Prostate gland (tissue), 2 donors: ENCODE measurements at places on chromosomes 5 and 9. TPM values are rescaled to one million over a fixed set of nuclear protein-coding genes. Genes with fewer than 3 reads are reported as not detected.

Gene DDX4
- total RNA-seq = 34.9 TPM

Gene NPM1
- 544 TPM for total RNA-seq

Gene TEK
- 5.5 TPM for total RNA-seq

Gene CENPK
- total RNA-seq = 4.9 TPM

Gene UBAP2
- 29.8 TPM for total RNA-seq

Gene GPR150
- 0.51 TPM for total RNA-seq

Gene PKD2L2
- total RNA-seq = not detected

Gene DNAH5
- 6.8 TPM for total RNA-seq

Gene PCDHA4
- 2.3 TPM for total RNA-seq

Gene BRINP1
- 8.8 TPM for total RNA-seq

Gene ORM2
- 1.9 TPM for total RNA-seq

Gene PCDHA3
- 1.0 TPM for total RNA-seq

Gene CCDC180
- total RNA-seq = 22.8 TPM

DNA sequence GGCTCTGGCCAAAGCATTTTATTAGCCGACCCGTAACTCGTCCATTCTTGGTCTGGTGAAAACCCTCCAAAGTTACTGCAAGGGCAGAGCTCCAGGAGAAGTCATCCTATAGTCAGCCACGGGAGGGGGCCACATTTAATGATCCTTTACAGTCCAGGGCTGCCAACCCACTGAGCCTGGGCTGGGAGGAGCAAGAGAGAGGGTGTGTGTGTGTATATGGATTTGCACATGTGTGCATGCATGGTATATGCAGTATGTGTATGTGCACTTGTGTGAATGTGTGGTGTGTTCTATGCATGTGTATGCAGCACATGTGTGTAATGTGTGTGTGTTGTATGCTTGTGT, 4.2 kb upstream of the RASGEF1C start:
- DNase-seq = no peak

- no peak for DNase-seq
Observed at GRCh38 chr9:38689678-38690077, 30.3 kb downstream of the FAM240B start.

DNA sequence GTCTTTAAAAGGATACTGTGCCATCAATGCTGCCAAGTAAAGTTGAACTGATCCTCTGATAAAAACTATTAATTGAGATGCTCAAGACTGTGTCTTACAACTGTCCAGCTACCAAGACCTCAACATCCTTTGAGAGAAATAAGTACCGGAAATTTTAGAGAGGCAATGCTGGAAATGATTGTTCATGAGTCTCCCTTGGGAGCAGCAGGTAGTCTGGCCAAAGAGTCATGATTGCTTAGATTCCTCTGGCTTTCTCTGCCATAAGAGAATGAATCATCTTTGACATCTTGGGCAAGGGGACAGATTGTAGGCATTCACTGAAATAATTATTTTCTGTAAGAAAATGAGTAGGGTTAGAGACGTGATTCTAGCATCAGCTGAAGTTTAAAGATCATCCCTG, 466.6 kb upstream of the DAB2 start:
- DNase-seq = no peak

DNA sequence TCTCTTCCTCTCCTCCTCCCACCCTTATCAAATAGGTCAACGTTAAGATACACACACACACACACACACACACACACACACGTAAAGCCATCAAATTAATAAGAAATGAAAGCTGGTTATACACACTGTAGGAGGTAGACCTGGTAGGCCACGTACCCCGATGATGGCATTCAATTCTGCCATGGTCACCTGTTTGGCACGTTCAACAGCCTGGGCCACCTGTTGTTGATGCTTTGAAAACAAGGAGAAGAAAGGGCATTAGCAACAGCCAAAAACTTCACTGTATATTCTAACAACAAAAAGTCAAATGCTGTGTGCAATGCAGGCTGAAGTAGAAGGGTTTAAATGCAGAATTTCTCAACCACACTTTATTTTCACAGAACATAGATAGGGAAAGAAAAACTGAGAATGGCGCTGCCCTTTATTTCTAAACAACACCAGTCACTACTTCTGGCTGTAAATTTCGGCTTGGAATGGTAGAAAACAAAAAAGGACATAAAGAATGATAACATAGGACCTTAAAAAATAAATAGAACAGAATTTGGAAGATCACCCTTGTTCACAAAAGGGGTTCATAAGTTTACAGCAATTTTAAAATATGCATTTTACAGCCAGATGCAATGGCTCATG, 37.2 kb downstream of the TLE1 start:
- DNase-seq = no peak

DNA sequence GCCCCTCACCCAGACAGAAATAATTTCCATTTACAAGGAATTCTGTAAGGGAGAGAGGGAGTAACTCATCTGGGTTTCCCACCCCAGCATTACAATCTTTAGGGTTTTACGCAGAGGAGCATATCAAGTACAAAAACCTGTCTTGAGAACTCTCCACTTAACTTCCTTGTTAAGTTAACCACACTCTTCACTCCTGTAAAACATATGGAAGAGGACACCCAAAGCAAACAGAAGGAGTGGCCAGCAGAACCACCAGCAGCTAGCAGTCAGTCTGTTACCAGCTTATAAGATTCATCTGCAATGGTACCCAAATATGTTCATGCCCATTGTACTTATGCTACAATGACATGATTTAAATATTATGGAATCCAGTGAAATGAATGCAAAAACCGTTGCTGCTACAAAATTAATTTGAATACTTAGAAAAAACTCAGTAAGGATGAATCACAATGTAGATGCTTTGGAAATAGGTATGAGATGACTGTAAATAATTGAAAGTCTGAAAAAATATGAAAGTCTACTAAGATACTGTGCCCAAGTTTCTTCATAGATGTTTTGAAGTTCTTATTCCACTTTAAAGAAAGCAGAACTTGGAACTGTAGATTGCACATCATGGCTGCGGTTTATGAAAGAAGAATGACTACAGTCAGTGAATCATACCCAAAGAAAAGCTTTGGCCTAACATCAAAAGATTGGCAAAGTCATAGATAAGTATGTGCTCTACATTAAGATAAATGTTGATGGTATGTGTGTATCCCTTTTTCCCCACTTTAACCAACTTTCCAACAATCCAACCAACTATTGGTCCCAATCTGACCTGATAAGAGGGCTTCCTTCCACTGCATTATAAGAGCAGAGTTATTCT, 233.6 kb downstream of the ACTL7B start:
- no peak for DNase-seq

GRCh38 chr9:85742597-85742936, 813 bp upstream of the AGTPBP1 start:
- DNase-seq = no peak

DNA sequence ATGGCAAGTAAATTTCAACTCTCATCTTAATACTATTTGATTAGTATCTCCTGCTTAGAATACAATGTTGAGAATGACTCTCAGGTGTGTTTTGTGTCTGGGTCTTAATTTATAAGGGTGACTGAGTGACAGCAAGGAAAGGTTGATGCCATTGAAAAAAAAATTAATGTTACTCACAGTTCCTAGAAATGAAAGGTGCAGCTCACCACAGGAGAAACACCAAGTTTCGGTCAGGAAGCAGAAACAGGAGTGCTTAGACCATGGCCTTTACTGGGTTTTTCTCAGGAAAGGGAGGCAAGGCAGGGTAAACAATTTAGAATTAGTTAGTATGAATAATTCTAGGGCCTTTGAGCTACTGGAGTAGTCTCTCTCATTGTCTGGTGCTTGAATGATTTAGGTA, 159.2 kb upstream of the C9orf72 start:
- no peak for DNase-seq

DNA sequence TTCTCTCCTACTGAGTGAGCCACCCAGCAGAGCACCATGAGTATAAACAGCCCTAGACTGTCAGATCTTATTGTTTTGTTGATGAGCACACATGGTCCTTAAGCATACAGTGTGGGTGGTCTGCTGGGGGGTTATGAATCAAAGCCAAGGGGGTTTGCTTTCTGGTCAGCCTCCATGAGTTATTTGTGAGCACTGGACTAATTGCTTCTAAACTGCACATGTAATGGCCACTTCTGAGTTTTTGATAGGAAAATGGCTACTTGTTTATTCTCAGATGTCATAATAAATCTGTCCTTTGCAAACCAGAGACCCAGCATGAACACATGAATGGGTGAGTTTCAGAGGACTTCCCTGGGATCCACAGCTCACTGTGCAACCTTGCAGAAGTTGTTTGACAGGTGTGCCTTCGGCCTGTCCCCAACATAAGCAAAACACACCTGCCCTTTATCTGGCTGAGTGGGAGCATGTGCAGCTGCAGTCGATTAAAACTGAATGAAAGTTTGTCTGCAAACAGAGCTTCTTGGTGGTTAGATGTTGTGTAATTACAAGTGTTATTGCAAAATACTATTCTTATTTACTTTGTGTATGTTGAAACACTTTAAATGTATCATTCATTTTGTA, 35.9 kb downstream of the MAMDC2 start:
- no peak for DNase-seq

GRCh38 chr9:135017899-135018298, 69.6 kb upstream of the OLFM1 start:
- no peak for DNase-seq

GRCh38 chr9:85516976-85517637, 224.6 kb downstream of the AGTPBP1 start:
- DNase-seq = no peak

- DNase-seq = no peak
Observed at GRCh38 chr5:143155455-143155854, 248.0 kb downstream of the NR3C1 start.

- DNase-seq = no peak
Observed at GRCh38 chr5:140481758-140482157, 65.7 kb upstream of the EIF4EBP3 start.

GRCh38 chr5:119470851-119471451, 18.7 kb downstream of the HSD17B4 start:
- DNase-seq = no peak

GRCh38 chr5:128228008-128228407, 144.4 kb downstream of the SLC12A2 start:
- DNase-seq = no peak

- DNase-seq = peak; percentile 37
Observed at GRCh38 chr9:125475385-125475784, 213.8 kb downstream of the GAPVD1 start.

DNA sequence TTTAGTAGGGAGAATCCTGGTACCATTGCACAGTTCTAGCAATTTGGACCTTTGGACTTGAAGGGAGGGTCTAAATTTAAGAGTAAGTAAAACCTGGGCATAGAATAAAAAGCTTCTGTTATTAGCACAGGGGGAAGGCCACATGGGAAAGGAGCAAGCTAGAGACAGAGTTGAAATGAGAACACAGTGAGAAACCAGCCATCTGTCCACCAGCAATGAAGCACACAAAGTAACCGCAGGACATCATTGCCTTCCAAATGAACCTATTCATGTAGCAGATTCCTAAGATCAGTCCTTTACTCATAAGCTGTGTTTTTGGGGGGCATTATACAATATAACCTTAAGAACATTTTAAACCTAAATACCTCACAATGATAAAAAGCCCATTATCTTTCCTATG, 407.4 kb downstream of the HCN1 start:
- DNase-seq = no peak

DNA sequence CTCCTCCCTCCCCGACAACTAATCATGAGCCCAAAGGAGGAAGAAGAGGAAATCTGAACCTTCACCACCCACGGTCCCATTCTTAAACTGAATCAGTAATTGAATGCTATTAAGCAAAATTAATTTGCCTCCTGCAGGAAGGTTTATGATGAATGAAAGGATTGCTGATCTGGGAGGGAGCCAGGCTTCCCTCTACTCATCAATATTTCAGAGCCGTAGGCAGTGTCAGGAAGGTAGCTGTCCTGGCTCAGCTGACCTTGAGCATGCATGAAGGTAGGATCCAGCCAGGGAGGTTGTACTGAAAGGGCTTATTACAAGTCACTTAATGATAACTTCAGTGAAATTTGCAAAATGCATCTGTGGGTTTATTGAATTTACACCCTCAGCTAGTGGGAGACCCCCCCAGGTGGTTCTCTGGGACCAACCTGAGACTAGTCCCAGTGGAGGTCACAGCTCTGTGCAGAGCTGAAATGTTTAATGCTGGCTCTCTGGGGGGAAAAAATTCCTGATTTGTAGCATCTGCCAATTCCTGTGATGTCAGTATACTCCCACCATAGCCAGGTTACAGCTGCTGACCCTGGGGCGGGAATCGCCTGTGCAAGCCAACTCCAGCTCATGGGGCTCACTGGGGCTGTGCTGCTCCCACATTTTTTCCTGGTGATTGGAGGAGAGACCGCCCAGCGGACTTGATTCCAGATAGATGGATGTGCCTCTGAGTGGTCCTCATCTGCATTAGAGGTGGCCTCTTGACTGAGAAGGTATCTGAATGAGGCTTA, 47.9 kb upstream of the NCS1 start:
- DNase-seq = no peak

GRCh38 chr5:119021149-119021732, 32.9 kb upstream of the DTWD2 start:
- DNase-seq = no peak

DNA sequence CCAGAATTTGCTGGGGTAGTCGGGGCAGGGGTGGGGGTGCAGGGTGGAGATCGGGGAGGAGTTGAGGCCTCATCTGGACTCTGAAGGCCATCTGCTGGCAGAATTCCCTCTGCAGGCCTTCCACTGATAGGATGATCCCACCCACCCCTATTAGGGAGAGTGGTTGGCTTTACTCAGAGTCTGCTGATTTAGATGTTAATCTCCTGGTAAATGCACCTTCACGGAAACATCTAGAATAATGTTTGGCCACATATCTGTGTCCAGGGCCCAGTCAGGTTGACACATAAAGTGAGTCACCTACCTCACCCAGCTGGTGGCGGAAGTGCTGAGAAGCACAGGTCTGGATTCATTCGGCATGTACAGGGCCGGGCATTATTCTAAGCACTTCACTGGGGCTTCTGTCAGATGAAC, 50.0 kb downstream of the DAPK1 start:
- DNase-seq = no peak

GRCh38 chr9:132554755-132555154, 27.7 kb upstream of the BARHL1 start:
- DNase-seq = no peak

- peak; percentile 84 for DNase-seq
Observed at GRCh38 chr5:149320791-149321330, 24.4 kb upstream of the GRPEL2 start.

DNA sequence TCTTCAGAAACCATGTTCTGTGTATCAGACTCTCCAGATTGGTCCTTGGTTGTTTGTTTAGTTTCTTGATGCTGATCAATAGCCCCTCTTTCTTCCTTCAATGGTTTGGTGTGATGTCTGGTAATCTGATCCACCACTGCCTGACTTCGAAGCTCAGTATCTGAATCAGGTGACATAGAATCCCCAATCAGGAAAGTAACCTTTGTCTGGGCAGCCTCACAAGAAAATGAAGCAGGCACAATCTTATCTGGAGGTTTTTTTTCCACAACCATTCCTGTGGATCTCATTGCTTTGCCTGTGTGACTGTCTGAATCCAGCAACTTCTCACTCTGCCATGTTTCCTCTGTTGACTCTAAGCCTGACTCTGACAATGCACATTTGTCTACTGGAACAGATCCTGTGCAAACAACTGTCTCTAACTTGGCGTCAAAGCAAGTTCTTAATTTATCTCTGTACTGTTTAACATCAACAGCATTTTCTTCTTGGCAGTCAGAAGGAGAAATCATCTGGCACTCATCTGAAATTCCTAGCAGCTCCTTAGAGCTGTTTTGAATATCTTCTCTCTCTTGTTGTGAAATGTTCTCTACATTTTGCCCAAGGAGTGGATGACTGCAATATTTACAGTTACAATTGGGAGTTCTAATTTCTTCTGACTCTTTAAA, 37.1 kb upstream of the RAPGEF6 start:
- DNase-seq = peak; percentile 81
